ENCODE measurements at places on chromosomes 4 and X.

- DNase-seq: no peak
Observed at GRCh38 chrX:64204252-64204651, 1.3 kb downstream of the AMER1 start.

DNA sequence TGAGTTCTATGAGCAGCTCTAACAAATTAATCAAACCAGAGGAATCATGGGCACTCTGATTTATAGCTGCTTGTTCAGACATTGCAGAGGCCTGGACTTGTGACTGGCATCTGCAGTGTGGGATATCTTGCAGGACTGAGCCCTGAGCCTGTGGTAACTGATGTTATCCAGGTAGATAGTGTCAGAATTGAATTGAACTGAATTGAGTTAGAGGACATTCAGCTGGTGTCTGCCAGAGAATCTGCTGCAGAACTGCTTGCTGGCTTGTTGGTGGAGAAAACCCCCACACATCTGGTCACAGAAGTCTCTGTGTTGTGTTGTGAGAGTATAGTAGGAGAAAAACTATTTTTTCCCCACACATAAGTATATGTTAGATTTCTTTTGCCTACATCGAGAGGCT, 42.2 kb downstream of the SMIM20 start:
- no peak for DNase-seq

GRCh38 chrX:87805829-87806490, 288.4 kb downstream of the KLHL4 start:
- DNase-seq: no peak

GRCh38 chrX:72308566-72309296, 3.0 kb upstream of the CITED1 start:
- DNase-seq: peak; percentile 42

GRCh38 chr4:15423285-15423711, 4.5 kb upstream of the C1QTNF7 start:
- DNase-seq: no peak

GRCh38 chr4:41873380-41874295, 61.6 kb upstream of the TMEM33 start:
- DNase-seq: no peak

DNA sequence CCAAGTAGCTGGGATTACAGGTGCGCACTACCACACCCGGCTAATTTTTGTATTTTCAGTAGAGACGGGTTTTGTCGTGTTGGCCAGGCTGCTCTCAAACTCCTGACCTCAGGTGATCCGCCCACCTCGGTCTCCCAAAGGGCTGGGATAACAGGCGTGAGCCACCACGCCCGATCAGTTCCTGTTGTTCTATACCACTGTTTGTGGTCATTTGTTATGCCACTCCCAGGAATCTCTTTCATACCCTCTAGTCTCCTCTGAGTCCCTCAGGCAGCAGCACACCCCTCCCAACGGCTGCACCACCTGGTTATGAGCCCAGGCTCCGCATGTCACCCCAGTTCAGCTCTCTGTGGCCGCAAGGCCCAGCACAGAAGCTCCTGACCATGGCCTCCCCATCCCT, 17.5 kb upstream of the CD99 start:
- no peak for DNase-seq

DNA sequence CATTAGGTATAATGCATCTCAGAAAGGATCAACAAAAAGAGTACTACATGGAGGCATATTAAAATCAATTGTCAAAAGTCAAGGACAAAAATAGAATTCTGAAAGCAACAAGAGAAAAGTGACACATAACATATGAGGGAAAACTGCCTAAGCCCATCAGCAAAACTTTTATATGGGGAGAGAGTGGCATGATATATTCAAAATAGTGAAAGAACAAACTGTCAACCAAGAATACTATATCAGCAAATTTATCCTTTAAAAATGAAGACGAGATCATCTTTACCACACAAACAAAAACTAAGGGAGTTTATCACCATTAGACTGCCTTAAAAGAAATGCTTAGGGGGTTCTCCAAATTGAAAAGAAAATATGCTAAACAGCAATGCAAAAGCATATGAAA, 86.4 kb upstream of the CHRDL1 start:
- DNase-seq: no peak

All from CMK (cell line).